ENCODE measurements at places on chromosomes 11 and 22.

- no peak for DNase-seq
These were observed 66.2 kb upstream of the CCND1 start for GRCh38 chr11:69574608-69575255.

GRCh38 chr11:93089474-93090102 lies 108.2 kb downstream of the SLC36A4 start:
- no peak for DNase-seq

DNA sequence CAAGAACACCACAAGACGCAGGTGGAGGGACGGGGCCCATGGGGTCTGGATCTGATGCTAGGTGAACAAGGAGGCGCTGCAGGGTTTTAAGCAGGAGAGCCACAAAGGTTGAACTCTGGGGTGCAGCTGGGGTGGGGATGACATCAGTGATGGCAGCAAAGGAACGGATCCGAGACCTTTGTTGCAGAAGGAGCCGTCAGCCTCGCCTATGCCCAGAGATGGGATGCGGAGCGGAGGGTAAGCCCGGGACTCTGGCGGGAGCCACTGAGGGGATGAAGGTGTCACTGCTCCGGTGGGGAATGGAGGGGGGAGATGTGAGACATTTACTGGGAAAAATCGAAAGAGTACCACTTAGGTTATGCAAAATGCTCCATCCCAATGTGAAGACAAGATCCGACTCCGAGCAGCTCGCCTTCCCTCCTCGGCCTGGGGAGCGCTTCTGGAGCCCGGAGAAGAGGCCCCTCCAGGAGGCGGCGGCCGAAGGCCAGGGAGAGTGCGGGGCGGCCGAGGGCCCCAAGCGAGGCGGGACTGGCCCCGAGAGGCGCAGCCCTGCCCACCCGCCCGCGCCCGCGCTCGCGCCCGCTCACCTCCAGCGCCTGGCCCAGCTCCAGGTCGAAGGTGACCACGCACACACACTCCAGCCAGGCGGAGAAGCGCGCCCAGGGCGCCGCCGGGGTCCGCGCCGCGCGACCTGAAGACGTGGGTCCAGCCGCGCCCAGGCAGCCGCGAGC lies 422 bp downstream of the DENND6B start:
- no peak for DNase-seq

DNA sequence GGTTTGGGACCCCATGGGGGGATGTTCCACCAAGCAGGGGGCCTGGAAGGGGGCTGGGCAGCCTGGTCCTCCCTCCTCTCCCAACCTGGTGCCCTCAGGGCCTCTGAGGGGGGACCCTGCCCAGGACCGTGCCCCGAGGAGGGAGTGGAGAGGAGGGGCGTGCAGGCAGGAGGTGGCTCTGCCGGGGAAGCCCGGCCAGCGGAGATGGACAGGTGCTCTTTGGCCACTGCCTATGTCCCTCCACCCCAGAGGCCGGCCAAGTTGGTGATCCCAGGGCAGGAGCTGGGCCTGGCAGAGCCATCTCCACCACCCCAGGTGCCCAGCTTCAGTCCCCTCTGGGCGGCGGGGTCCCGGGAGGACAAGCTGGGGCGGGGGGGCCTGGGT lies 2.4 kb downstream of the MUC2 start:
- no peak for DNase-seq

- no peak for DNase-seq
These were observed 1321.7 kb downstream of the TBC1D22A start for GRCh38 chr22:48084041-48084728.

DNA sequence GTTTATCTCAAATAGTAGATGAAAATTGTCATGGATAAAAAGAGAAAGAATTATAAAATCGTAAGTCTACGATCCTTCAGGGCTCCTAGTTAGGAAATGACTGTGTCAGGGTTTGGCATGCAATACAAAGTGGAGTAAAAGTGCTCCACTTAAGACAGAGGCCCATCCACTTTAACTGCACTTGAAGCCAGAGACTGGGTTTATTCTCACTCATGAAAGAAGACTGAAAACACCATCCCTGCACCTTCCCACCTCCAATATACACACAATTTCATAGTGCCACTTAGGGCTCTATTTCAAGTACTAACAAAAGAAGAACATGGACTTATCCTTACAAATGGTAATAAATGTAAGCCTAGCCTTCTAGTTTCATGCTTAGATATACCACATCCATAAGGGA lies 70.7 kb downstream of the ANO5 start:
- no peak for DNase-seq

DNA sequence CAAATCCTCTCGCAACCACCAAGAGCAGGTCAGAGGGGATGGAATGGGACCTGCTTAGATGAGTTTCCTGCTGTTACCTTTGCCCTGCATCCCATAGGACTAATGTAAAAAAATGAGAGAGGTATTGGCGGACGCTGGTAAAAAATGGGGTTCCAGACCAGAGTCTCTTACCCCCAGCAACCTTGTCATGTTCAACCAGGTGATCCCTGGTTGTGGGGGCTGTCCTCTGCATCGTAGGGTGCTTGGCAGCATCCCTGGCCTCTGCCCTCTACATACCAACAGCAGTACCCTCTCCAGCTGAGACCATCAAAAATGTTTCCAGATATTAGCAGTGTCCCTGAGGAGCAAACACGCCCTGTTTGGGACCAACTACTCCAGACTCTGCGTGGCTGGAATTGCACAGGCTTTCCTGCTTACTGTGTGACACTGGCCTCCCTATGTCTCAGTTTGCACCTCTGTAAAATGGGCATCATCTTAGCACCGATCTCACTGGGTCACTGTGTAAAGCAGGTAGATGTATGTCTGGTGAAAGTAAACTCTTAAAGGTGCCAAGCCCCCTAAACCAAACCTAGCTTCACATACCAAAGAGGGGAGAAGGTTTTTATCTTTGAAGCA lies 1.5 kb downstream of the APOL6 start:
- DNase-seq: no peak

DNA sequence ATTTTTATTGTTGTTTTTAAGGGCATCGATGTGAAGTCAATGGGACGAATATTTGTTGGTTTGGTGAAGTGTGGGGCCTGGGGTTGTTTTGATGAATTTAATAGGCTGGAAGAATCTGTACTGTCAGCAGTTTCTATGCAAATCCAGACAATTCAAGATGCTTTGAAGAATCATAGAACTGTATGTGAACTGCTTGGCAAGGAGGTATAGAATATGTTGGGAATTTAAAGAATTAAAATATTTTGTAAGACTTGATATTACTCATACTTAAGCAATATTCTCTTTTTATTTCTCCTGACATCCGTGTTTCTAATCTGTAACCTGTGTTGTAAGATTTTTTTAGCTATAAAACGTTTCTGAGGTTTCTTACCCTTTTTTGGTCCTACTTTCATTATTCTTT lies 61.6 kb downstream of the DYNC2H1 start:
- DNase-seq: no peak

- no peak for DNase-seq
These were observed 1.1 kb upstream of the EMID1 start for GRCh38 chr22:29204455-29205183.

GRCh38 chr11:6654281-6655019 lies 1.2 kb downstream of the DCHS1 start:
- no peak for DNase-seq

- DNase-seq: no peak
These were observed 33.3 kb upstream of the CACNG2 start for GRCh38 chr22:36736701-36737320.

GRCh38 chr11:32184723-32185376 lies 94.0 kb downstream of the RCN1 start:
- no peak for DNase-seq

DNA sequence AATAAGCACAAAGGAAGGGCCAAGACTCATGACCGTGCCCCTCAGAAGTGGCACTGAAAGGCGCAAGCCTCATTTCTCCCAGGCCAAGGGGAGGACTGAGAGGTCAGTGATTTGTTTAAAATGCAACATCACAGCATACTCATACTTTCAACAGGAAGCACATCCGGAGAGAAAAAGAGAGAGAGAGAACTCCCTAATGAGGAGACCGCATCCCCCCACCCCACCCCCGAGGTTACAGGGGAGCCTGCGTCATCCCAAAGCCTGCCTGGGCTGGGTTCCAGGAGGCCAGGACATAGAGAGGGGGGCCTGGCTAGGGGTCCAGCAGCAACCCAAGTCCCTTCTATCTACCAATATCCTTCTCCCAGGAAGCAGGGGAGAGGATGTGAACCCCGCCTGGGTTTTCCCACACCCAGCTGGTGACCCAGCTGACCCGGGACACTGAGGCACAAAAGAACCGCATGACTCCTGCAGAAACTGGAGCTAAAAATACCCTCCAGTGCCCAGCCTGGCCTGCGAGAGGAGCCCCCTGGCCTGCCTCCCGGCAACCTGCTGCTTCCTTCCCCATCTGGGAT lies 3.8 kb downstream of the CSNK1E start:
- DNase-seq: no peak

DNA sequence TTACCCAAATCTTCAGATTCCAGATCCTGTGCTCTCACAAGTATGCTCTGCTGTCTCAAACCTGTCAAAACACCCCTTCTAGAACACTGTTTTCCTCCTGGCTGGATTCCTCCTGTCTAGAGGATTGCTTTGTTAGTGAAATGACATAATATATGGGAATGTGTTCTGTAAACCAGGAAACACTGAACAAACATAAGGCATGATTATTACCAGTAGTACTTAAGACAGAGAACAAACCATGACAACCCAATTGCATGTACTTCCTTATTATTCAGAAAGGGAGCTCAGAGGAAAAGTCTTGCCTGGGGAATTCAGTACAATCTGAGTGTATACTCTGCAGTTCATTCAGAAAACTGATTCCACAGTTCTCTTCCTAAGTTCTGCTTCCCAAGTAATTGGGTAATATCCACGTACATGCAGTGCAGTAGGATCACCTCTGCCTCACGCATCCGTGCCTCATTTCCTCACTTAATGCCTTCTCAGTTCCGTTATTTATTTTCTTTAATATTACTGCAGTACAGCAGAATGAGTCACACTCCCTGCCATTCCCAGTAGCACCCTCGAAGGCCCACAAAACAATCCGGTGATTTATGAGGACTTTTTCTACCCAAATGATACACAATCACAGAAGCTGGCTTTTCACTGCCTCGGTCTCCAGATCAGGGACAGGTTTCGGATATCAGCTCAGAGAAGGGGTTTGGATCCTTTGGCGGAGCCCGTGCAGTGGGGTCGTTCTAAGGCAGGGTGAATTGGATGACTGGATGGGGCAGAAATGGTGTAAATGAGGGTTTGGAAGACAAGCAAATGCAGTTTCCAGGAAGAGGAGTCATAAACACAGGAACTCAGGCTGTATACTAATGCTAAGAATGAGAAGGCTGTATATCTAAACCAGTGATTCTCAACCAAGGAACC lies 896.9 kb downstream of the KCNA4 start:
- no peak for DNase-seq

- DNase-seq: no peak
These were observed 26.8 kb downstream of the RPL3 start for GRCh38 chr22:39292561-39293074.

GRCh38 chr11:122668562-122669090 lies 13.1 kb downstream of the UBASH3B start:
- DNase-seq: no peak

GRCh38 chr11:20059587-20060021 lies 100.7 kb downstream of the DBX1 start:
- no peak for DNase-seq

DNA sequence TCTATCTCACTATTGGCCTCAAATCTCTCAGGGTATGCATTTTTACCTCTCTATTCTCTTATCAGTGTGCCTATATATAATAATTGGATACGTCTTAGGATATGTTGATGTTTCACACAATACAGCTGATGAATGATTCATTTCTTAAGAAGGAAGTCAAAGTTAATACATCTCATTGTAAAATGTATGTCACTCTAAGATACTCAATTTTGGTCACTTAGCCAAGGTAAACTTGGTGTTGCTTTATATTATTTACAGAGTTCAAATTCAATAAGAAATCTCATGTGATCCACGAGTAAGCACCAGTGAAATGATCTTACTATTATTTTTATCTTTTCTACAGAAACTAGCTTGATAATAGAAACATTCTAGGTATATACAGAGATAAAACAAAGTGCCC lies 1266.5 kb downstream of the JRKL start:
- DNase-seq: no peak

DNA sequence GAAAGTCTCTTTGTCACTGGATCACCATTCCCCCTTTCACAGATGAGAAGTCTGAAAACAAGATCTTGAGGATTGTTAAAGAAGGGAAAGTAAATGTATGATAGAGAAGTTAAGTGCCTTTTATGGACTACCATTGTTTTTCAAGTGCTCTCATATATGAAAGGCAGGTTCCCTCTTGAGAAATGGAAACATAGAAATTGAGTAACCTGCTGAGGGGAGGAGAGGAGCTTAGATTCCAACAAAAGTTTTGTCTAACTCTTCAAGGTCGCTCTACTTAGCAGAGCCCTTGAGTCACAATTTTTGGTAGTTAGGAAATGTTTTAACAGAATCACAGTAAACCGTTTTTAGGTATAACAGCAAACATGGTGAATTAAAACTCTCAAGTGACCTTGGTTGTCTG lies 80.1 kb downstream of the SVIP start:
- no peak for DNase-seq

GRCh38 chr11:71267807-71268421 lies 15.5 kb upstream of the SHANK2 start:
- no peak for DNase-seq

GRCh38 chr11:59191095-59191494 lies 19.2 kb downstream of the DTX4 start:
- no peak for DNase-seq

DNA sequence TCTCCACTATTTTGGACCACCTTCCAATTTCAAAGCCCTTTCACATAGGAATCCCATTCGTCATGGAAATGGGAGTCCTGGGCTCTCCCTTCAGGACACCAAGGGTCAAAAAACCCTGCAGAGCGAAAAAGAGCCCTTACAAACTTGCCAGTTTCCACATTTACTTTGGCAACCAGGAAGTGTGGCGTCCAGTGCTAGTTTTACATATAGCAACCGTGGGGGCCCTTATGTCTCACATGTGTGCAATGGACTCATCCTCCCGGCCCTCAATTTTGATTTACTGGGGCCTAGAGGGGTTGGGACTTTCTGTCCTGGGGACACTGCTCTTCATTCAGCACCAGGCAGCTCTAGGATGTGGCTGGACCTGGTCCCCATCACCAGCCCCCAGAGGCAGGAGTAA lies 33.7 kb downstream of the DAGLA start:
- no peak for DNase-seq

- DNase-seq: no peak
These were observed 18.8 kb upstream of the SLCO2B1 start for GRCh38 chr11:75132080-75132479.

DNA sequence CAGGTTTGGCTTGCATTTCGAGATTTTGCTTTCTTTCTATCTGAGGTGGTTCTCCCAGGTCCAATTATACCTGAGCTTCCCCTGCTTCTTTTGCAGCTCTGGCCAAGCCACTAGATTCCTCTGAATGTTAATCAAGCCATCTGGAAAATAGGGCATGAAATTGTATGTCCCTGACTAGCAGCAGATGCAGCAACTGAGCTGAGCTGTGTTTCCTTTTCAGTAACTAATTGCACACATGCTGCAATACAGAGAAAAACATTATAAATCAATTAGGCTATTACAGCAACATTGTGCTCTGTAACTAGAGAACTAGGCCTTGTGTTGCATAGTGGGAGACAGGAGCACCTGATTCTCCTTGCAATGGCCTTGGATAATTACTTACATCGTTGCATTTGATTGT lies 408.3 kb downstream of the ETS1 start:
- DNase-seq: no peak

- DNase-seq: no peak
These were observed 1079.4 kb downstream of the BRD1 start for GRCh38 chr22:48748113-48748859.
